Activated gamma-delta T cell treated with anti-CD3 and anti-CD28 coated beads, Interleukin-2, amount 50 U/mL, for 16 hours (primary cell): ENCODE measurements at places on chromosomes 4 and X.

GRCh38 chr4:112403101-112403945, 106.2 kb downstream of the ALPK1 start:
- DNase-seq: no peak

- DNase-seq: no peak
Measured at GRCh38 chrX:10608099-10608498, 12.3 kb downstream of the MID1 start.

DNA sequence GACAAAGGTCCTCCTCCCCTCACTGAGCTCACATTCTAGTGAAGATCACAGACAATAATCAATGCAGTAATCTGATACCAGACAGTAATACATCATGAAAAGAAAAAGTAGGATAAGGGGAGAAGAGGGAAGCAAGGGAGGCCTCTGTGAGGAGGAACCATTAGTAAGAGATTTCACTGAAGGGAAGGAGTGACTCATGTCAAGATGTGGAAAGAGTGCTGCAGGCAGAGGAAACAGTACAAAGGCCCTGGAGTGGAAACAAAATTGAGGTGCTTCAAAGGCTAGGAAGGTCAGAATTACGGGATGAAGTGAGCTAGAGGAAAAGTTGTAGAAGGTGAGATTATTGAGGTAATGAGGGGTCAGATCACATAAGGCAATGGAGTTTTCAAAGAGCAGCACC, 38.1 kb downstream of the LAMTOR3 start:
- DNase-seq: no peak

- peak; percentile 9 for DNase-seq
Measured at GRCh38 chr4:98996056-98996764, 689 bp downstream of the METAP1 start.

- DNase-seq: no peak
Measured at GRCh38 chrX:13090339-13091110, 46.1 kb upstream of the FAM9C start.

DNA sequence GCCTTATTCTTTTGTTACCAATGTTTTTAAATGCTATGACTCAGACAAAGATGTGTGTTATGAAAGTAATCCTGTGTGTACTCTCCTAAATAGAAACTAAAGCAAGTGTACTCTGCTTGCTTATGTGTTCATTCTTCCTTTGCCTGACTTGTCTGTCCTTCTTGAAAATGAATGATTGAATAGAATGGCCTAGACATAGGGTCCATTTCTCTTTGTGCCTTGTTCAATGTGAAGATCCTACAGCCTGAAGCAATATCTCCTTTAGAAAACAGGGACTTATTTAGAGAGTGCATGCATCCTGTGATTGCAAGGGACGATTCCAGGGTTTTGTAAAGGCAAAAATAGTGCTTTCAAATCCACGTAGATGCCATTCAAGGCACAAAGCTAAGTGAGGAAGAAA, 343.6 kb upstream of the TACR3 start:
- no peak for DNase-seq

DNA sequence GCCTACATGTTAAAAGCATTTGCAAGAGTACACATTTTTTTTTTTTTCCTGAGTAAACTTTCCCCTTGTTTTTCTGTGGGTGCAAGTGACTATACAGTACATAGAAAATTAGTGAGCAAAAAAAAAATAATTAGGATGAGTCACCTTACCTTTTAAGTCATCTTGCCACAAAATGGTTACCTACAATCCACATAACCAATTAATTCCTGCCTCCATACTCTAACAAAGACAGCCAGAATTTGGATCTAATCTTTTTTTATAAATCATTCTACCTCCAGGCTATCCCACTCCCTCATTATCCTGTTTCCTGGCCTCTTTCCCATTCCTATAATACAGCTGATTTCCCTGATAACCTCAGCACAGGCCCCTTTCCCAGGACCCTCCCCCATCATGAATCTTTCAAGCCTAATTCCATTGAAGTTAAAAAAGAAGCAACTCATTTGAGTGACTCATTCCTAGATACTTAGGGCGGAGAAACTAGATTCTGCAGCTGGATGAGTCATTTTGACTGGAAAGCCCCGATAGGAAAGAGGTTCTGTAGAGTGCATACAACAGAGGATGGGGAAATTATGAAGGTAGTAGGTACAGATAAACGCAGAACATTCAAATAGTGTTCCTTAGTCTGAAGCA, 128.2 kb downstream of the C4orf51 start:
- DNase-seq: no peak

DNA sequence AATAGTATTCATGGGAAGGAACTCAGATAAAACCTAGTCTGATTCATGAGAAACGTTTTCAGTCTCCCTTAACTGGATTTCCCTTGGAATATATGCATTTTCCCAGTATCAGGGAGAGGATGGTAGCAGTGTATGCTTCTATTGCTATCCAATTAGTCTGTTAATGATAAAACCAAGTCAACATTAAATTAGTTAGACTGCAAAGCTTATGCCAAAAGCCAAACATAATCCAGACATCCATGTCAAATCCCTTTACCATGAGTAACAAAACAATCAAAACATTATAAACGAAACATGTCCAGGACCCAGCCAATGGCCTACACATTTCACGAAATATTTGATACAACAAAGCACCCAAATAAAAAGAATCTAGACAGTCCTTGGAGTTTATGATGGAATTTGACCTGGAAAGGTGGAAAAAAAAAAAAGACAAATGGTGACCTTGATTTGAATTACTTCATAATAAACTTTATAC, 34.5 kb upstream of the VEGFD start:
- no peak for DNase-seq

GRCh38 chrX:153766871-153767673, 3.0 kb downstream of the PLXNB3 start:
- no peak for DNase-seq

DNA sequence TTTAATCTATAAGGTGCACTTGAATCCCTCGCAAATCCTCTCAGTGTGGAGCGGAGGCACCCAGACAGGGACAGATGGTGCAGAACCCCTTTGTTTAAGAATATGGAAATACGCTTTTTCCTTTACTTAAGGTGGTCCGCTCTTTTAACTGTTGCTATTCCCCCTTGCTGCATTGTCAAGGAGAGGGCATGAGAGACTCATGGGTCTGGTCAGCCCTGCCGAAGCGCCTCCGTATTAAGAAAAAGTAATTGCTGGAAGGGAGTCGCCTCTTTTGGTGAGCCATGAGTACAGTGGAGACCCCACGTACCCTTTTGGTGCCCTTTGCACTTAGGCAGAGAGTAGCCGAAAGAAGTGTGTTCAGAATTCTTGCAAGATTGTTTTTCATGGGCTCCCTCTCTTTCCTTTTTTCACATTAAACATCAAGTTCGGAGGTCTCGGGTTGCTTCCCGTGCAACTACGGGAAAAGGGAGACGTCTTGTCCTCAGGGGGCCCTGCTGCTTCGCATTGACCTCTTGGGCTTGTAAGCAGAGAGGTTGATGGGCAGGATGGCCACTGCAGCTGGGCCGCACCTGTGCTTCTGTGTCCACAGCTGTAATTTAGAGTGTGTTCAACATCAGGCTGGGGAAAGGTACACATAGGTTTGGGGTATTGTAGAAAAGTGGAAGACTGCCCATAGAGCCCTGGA, 109.6 kb downstream of the SPRY1 start:
- DNase-seq: no peak

- no peak for DNase-seq
Measured at GRCh38 chr4:115219862-115220261, 106.4 kb upstream of the NDST4 start.

DNA sequence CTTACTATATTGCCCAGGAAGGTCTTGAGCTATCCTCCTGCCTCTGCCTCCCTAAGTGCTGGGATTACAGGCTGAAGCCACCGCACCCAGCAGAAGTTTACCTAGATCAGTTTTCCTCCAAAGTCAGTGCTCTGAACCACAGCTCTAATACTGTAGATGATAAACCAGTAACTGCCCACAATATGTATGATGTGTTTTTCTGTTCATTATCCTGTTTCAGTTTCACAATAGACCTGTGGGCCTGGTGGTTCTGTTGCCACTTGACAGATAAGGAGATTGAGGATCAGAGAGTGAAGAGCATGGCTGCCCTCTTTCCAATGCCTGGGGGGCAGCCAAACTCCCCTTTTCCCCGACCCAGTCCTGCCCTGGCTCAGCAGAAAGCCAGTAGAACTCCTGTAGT, 87.0 kb downstream of the EFNB1 start:
- no peak for DNase-seq

DNA sequence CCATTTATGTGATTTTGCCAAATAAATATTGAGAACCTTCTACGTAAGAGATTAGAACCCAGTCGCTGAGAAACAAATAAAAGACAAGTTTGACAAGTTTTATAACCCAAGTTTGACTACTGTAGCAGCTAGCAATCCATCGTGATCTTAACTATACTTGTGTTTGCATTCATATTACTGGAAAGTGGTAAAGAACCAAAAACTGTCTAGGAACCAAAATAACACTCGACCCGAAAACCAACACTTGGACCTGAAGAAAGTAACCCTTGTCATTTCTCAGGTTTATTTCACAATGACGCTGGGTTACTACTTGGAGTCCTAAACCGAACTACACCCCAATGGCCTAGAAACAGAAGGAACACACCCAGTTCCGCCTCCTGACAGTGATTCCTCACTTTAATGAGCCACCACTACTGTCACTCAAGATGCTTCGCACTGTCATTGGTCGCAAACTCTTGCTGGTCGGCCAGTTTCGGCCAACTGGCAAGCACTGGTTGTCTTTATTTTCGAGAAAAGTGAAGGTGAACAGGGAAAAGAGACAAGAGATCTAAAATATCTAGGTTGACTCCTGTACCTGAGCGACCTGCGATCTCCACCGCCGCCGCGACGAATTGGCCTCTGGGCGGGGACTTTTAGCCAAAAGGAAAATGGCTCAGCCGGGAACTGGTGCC, 496 bp downstream of the FBXO8 start:
- peak; percentile 62 for DNase-seq

DNA sequence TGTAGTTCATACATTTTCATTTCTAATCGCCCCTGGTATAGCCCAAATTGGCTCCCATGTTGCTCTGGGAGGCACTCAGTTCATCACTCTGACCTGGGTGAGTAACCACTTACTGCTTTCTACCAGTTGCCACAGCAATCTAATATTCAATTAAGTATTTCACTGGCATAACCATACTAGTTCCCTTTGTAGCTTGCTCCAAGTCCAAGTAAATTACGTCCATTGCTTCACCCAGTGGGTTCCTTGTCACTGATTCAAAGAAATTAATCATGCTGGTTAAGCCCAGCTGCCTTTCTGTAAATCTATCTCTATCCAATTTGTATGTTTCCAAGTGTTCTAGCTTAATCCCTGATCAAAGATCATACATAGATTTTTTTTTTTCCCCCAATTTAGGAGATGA, 92.0 kb upstream of the CBR4 start:
- no peak for DNase-seq

- no peak for DNase-seq
Measured at GRCh38 chrX:68499543-68500504, 973 bp downstream of the YIPF6 start.

DNA sequence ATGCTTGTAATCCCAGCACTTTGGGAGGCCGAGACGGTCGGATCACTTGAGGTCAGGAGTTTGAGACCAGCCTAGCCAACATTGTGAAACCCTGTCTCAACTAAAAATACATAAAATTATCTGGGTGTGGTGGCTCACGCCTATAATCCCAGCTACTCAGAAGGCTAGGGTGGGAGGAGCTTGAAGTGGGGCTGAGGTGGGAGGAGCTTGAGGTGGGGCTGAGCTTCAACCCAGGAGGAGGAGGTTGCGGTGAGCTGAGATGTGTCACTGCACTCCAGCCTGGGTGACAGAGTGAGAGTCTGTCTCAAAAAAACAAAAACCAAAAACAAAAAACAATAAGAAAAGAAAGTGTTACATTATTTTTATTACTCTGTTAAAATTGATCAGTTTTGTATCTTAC, 1164.4 kb upstream of the IGFBP7 start:
- DNase-seq: no peak

- no peak for DNase-seq
Measured at GRCh38 chr4:42480717-42481116, 83.4 kb downstream of the SHISA3 start.

- DNase-seq: no peak
Measured at GRCh38 chr4:182297659-182298058, 54.5 kb downstream of the TENM3 start.

- DNase-seq: no peak
Measured at GRCh38 chr4:119647558-119647957, 19.0 kb upstream of the PDE5A start.
